Head of caudate nucleus (tissue), 42 donors: ENCODE measurements at places on chromosomes 16 and 17.

DNA sequence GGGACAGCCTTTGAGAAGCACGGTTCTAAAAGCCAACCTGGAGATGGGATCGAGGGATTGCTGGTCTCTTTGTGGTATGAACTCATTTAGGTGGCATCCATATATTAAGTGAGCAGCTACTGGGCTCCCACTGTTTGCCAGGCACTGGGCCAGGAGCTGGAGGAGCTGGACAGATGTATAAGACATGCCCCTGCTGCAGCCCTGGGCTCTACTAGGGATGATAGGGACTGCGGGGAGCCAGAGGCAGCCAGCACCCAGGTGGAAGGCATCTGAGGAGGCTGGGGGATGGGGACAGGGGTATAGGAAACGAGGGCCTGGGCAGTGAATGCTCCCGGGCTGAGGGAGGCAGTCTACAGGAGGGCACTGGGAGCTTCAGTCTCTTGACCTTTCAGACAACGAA is 53.0 kb upstream of the MEAK7 start:
- DNase-seq, result no peak

- no peak for DNase-seq
Measured at GRCh38 chr17:21705021-21705601, 12.8 kb downstream of the KCNJ18 start.

DNA sequence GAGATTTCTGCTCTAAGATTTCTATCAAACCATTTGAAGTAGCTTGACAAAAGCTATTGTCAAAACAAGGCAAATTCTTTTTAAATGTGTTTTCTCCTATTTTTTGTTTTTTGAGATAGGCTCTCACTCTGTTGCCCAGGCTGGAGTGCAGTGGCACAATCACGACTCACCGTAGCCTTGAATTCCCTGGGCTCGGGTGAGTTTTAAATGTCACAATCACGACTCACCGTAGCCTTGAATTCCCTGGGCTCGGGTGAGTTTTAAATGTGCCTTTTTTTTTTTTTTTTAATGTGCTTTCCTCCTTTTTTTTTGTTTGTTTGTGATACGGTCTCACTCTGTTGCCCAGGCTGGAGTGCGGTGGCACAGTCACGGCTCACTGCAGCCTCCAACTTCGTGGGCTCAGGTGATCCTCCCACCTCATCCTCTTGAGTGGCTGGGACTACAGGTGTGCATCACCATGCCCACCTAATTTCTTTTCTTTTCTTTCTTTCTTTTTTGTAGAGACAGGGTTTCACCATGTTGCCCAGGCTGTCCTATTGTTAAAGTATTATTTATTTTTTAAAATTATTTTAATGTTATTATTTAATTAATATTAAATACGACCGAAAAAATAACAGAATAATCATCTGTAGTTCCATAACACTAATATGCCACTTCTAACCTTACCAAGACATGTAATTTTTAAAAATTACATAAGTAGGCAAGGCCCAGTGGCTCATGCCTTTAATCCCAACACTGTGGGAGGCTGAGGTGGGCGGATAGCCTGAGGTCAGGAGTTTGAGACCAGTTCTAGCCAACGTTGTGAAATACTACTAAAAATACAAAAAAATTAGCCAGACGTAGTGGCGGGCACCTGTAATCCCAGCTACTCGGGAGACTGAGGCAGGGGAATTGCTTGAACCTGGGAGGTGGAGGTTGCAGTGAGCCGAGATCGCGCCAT is 69.7 kb upstream of the FA2H start:
- DNase-seq, result no peak

DNA sequence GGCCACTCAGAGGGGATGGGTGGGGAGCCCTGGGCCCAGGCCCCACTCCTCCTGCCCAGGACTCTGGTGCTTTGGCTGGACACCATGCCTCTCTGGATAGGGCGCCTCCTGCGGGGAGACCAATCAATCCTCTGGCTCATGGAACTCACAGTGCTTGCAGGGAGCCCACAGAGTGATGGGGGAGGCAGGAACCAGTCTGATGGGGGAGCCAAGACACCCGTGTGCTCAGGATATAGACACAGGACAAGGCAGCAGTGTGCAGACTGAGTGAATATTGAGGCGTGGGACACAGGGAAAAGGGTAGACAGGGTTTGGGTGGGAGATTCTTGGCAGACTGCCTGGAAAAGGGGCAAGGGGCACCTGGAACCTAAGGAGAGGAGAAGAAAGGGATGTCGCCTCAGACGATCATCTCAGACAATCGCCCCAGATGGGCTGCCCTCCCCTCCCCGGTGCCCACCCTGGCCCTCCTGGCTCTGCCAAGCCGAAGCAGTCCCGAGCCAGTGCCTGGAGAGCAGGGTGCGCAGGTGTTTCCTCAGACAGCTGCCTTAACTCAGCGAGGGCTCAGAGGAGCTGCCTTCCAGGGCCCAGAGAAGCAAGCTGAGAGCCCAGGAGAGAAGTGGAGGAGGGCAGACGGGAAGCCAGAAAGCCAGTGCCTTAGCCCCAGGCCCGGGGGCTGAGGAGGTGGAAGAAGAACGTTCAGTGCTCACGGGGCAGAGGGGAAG is 37.4 kb upstream of the DLX4 start:
- DNase-seq, result no peak

GRCh38 chr16:12601290-12601900 is 202.3 kb downstream of the CPPED1 start:
- no peak for DNase-seq
